ENCODE measurements at places on chromosomes 12 and 14.

DNA sequence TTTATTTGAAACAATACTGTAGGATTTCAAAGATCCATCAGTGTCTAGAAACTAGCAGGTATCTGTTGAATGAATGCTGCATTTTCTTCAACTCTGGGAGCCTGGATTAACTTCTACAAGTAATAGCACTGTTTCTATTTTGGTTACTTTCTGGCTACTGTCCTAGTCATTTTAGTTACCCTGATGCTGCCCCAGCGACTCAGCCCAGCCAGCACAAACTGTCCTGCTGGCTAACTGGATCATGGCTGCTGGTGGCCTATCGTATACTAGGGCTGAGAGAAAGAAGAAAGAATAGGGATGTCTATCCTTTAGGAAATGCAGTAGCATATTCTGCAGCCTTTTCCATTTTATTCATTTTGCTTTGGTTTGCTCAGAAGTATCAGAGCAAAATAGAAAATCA, 53.9 kb downstream of the NTN4 start:
- no peak for DNase-seq

- DNase-seq, result no peak
These were observed 501.5 kb upstream of the USP15 start for GRCh38 chr12:61758661-61759060.

DNA sequence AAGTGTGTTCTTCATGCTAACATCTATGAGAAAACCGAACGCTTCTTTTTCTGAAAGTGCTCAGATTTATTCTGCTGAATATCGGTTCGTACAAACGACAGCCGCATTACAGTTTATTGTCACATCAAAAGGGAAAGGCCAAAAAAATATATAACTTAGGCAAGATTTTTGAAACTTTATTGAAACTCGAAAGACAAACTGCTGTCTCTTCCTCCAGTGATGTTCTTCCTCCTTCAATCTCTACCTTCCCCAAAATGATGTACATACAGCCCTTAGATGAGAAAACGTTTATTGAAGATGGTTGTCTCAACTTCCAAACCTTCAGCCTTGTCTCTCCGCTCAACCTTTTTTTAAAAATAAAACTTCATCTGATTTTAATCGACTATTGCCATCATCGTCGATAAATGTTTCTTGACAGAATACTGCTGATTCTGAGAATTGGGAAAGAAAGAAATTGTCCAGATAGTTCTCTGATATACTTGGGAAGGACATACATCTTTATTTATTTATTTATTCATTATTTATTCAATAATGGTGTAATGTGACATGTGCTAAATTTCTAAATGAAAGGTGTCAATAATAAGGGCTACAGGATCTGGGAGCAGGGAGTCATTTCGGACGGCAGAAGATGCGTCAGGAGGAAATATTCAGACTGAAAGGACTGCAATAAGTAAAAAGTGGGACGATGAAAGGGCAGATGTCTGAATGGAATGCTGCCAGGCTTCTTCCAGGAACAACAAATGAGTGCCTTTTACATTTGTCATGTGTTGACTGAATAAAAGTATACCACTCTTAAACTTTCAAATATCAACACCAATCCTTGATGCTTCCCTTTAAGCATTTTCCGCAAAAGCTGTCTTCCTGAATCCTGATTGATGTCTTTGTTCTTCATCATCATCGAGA, 817 bp upstream of the MDM1 start:
- no peak for DNase-seq

GRCh38 chr14:78638926-78639325, 468.8 kb downstream of the NRXN3 start:
- DNase-seq, result no peak

DNA sequence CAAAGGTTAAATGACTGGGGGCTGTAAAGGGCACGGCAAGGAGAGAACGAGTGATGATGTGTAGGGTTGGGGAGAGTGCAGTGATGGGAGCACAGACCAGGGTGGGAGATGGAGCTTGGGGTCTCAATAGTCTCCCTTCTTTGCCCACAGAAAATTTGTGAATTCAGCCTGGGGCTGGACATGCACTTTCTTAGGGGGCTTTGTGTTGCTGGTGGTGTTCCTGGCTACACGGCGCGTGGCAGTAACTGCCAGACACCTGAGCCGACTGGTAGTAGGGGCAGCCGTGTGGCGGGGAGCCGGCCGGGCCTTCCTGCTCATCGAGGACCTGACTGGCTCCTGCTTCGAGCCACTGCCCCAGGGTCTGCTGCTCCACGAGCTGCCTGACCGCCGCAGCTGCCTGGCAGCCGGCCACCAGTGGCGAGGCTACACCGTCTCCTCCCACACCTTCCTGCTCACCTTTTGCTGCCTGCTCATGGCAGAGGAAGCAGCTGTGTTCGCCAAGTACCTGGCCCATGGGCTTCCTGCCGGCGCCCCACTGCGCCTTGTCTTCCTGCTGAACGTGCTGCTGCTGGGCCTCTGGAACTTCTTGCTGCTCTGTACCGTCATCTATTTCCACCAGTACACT, 1.7 kb downstream of the FITM1 start:
- no peak for DNase-seq

DNA sequence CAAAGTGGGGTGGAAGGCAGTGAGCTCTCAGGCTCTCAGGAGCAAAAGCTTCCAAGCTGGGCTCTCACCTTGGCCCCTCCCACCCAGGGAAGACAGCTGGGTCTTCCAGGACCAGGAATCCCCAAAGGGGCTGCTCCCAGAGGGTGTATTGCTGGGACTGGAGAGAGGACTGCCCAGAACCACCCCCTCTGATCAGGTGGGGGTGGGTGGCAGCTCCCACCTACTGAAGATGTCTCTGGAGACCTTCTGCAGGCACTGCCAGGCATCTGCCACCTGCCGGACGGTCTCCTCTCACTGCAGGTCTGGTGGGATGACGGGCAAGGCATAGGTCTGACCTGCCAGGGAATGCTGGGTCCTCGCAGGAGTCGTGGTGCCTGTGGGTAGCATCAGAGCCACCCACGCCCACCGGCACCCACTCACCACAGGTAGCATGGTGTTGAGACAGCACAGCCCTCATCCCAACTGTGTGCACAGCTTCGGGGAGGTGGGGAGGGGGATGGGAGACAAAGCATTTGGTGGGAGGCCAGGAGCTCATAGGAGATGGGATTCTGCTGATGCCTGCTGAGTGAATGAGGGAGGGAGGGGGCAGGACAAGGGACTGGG, 103.2 kb downstream of the SINHCAF start:
- no peak for DNase-seq

DNA sequence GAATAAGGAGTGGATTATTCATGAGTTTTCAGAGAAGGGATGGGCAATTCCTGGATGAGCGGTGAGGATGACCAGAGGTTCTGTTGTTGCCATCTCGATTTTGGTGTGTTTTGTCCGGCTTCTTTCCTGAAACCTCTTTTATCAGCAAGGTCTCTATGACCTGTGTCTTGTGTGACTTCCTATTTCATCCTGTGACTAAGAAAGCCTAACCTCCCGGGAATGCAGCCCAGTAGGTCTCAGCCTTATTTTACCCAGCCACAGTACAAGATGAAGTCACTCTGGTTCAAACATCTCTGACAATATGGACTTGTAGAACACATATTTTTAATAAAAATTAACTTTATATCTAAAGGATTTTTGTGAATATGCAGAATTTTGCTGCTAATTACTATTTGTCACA, 716.4 kb downstream of the FSCB start:
- DNase-seq, result no peak

Measured in brain pericyte (primary cell).